ENCODE measurements at places on chromosomes 7 and 10. TPM values are rescaled to one million over a fixed set of nuclear protein-coding genes. Genes with fewer than 3 reads are reported as not detected.

DLX6 gene
- total RNA-seq: not detected

ZNF365 gene
- 3.4 TPM for total RNA-seq

LRRD1 gene
- total RNA-seq: 0.22 TPM

GRM8 gene
- total RNA-seq: not detected

BMPER gene
- total RNA-seq: 0.35 TPM

OR6V1 gene
- total RNA-seq: not detected

PALD1 gene
- total RNA-seq: 0.07 TPM

NRG3 gene
- not detected for total RNA-seq

MBL2 gene
- not detected for total RNA-seq

RNLS gene
- total RNA-seq: 1.8 TPM

NANOS1 gene
- total RNA-seq: 0.34 TPM

MEST gene
- total RNA-seq: 5.1 TPM

SPDYE8 gene
- total RNA-seq: not detected

CTAGE8 gene
- 0.47 TPM for total RNA-seq

TUBB8 gene
- total RNA-seq: not detected

DNA sequence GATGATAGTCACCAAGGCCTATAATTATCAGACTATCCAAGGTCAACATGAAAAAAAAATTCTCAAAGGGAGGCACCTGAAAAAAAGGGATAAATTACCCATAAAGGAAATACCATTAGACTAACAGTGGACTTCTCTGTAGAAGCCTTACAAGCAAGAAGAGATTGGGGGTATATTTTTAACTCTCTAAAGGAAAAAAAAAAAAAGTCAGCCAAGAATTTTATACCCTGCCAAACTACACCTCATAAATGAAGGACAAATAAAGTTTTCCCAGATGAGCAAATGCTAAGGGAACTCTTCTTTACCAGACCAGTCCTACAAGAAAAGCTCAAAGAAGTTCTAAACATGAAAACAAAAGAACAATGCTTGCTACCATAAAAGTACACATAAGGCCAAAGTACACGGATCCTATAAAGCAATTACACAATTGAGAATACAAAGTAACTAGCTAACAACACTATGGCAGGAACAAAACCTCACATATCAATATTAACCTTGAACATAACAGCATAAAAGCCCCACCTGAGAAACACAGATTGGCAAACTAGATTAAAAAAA is 263.1 kb downstream of the RNLS start:
- no peak for DNase-seq

DNA sequence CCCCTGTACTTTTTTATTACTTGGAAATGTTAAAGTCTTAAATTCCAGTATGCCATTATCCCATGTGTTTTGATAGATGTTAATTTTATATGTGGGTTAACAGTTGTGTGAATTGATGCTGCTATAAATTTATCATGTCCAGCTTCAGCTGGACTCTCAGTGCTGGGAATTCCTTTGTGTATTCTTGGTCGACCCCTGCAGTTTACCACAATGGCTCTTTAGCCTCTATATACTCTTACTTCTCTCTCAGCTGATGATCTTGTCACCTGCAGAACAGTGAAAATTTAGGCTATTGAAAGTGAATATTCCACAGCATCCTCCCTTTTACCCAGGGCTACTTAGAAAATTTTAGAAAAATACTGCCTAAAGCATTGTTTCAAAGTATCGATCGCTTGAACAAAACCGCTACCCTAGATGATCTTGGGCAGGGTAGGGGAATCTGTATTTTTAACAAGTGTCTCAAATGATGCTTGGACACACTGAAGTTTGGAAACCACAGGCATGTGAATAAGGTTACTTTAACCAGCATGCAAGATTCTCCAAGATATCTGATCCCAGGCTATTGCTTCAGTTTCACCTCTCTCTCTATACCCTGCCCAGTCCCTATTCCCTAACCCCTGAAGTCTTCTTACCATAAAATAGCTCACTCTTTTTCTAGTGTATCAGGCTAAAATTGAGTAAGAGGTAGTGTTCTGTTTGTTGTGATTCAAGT is 25.4 kb downstream of the LCOR start:
- DNase-seq: no peak

DNA sequence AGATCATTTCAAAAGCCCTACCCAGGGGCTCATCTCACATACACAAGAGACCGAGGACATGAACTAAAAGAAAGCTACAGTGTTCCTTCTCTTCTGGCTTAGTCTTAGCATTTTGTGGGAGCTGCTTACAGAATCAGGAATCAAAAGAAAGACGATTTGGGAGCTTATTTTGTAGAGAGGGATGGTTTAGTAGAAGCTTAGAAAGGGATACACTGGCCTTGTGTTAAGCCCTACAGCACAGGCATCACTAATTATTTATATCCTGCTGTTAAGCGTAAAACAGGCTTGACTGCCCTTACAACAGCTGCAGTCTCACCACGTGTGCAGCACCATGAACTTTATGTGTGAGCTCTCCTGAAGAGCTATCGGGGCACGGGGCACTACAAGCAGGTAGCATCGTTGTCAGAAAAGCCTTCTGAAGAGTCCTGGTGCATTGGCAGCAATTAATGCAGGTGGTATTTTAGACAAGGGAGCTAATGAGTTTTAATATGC is 798.3 kb downstream of the NXPH1 start:
- DNase-seq: no peak

- no peak for DNase-seq
Measured at GRCh38 chr7:139109983-139110411, 477 bp upstream of the ZC3HAV1 start.

DNA sequence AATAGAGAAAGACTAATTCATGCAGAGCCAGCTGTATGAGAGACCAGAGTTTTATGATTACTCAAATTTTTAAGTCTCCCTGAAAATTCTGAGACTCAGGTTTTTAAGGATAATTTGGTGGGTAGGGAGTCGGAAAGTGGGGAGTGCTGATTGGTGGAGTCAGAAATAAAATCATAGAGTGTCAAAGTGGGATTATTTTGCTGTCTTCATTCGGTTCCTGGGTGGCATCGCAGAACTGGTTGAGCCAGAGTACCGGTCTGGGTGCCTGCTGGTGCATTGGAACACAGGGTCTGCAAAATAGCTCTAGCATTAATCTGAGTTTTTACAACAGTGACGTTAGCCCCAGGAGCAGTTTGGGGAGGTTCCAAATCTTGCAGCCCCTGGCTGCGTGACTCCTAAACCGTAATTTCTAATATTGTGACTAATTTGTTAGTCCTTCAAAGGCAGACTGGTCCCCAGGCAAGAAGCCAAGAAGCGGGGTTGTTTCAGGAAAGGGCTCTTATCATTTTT is 32.4 kb downstream of the GPRIN2 start:
- DNase-seq: no peak

DNA sequence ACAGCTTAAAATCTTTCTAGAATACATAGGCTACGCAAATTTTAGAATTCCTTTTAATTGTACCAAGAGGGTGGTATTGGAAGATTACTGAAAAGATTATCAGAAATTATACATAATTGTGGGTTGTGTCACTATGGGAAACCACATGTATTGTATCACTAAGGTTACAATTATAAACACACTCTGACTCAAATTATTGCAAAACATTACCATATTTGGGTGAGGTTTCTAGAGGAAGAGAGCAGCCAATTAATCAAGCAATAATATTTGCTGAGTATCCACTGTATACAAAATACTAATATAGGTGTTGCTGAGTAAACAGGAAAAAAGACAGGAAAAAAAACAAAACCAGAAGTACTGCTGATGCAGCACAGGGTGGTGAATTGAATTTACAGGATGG is 3.1 kb upstream of the CAPZA2 start:
- no peak for DNase-seq

DNA sequence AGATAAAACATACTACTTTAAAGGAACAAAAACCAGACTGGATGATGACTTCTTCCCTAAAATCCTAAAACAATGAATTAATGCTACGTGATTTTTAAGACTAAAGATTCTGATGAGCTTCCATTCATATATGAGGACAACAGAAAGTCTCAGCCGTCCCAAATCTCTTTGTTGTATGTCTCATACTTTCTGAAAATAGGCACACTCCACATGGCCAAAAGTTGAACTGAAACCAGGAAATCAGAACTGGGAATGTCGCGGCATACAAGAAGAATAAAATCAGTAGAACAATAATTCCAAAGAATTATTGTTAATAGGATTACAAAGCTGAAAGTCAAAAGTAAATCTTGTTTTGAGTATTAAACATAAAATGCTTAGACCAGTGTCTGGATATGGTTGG is 195.4 kb upstream of the GHITM start:
- DNase-seq: no peak

DNA sequence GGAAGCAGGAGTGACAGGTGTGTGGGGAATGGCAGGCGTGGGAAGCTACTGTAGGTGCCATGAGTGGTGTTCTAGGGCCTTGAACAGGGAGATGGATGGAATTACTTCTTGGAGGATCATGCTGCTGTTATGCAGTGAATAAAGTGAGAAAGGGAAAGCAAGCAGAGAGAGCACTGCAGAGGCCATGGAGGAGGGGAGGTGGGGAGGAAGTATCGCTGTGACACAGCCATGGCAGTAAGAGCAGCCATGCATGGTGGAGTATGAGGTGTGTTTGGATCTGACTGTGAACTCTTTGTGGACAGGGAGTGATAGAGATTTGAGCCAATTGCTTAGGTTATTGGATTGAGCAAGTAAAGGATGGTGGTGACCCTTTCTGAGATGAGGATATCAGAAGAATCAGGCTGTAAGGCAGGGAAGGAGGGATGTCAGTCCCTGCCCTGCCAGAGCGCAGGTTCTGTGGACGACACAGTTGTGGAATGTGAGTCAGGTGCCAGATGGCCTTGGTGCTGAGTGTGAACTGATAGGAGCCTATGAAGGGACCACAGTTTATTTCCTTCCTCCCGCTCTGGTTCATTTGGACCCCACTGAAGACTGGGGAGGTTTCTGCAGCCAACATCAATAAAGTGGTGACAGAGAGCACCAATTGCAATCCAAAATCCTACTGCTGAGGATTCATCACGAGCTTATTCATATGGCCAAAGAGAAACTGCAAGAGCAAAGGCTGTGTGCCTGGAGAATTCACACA is 105.5 kb upstream of the TMEM72 start:
- DNase-seq: no peak

GRCh38 chr10:62681211-62681940 is 123.1 kb upstream of the ADO start:
- DNase-seq: peak; percentile 30

GRCh38 chr10:95500649-95501048 is 60.5 kb downstream of the SORBS1 start:
- no peak for DNase-seq

- DNase-seq: no peak
Measured at GRCh38 chr10:10712155-10712704, 305.4 kb upstream of the CELF2 start.

- DNase-seq: no peak
Measured at GRCh38 chr7:80249619-80250295, 115.1 kb downstream of the GNAI1 start.

DNA sequence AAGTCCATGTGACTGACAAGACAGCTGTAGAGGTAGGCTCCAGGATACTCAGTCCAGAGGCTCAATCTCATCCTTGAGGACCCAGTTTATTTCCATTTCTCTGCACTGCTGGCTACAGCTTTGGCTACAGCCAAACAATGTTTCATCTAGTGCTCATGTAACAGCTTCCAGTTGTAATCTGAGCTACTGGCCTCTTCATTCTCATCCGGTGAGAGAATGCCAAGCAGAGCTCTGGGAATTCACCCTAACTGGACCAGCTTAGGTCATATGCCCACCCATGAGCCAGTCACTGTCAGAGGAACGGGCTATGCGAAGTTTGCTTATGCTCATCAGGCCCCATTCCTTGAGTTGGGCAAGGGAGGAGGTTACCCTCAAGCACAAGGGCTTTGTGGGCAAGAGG is 192.9 kb downstream of the EVX1 start:
- no peak for DNase-seq

DNA sequence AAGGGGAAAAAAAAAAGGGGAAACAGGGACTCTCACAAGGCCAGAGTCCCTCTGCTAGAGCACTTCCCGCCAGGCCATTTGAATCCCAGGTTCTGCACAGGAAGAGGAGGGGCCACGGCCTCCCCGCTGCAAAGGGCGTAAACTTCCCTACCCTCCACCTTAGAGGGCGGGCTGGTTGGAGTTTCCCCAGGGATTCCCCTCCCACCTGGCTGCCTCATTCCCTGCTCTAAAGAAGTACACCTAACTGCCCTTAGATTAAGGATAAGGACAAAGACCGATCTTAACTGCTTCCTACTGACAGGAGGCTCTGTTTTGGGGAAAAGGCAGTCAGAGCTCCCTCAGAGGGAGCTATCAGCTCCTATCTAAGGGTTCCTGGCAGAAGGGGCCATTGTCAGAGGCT is 102.0 kb upstream of the ARMC3 start:
- DNase-seq: no peak

DNA sequence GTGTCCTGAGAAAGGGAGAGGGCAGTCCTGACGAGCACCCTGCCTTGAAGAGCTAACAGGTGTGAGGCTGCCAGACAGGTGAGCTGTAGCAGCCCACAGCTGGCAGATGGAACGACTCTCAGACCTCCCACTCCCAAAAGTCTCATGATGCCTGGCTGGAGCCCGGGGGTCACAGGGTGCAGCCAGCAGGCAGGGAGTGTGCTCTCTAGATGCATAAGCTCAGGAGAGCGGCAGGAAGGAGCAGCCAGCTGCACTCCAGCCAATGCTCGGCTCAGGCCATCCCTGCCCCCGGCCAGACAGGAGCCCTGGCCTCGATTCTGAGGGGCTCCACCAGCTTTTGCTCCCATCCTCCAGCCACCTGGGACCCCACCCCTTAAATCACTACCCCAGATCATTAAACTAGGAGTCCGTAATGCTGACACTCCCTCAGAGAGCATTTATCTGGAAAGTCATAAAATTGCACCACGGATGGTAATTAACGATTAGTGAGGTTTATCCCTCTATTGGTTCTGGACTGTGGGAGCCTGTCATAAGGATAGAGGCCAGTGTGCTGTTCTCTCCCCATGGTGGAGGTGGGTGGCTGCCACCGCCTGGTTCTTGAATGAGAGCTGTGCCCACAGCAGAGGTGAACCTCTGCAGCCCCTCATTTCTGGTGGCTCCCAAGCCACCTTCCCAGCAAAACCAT is 63.5 kb upstream of the ZMIZ1 start:
- no peak for DNase-seq

GRCh38 chr7:2710286-2710655 is 22.3 kb downstream of the AMZ1 start:
- peak; percentile 69 for DNase-seq
